ENCODE measurements at places on chromosomes 7 and 10.

DNA sequence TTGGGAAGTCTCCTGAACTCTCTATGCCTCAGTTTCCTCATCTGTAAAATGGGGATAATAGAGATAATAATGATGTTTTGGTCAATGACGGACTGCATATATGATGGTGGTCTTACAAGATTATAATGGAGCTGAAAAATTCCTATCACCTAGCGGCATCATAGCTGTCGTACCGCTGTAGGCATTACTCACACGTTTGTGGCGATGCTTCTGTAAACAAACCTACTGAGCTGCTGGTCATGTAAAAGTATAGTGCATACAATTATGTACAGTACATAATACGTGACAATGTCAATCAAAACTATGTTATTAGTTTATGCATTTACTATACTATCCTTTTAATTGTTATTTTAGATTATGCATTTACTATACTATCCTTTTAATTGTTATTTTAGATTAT is 339.1 kb upstream of the NPVF start:
- no peak for DNase-seq

DNA sequence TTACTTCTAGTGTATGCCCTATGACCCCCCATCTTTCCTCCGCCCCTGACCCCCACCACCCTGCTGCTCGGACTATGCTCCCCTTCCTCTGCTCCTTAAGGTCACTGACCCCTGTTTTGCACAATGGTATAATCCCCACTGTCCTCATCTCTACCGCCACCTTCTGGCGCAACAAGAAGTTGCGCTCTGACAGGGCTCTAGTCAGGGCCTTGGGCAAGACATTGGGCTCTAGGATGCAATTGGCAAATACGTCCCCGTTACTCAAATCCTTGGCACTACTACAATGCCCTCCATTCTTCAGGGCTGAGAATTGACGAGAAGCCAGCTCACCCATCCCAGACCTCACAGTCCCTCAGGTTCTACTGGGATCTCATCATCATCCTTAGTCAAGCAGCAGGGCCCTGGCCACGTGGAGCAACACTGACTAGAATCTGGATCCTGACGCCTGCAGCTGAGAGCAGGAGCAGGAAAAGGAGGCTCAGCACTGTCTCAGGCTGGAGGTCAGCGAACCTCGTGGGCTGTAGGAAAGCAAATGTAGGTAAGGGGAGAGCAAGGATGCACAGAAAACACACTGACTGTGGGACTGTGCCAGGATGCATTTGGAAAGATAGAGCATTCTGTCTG is 10.6 kb downstream of the LRIT2 start:
- DNase-seq, result no peak

- peak; percentile 49 for DNase-seq
Observed at GRCh38 chr7:25069900-25070443, 55.1 kb downstream of the CYCS start.

GRCh38 chr7:148754912-148755311 is 56.2 kb downstream of the CUL1 start:
- no peak for DNase-seq

DNA sequence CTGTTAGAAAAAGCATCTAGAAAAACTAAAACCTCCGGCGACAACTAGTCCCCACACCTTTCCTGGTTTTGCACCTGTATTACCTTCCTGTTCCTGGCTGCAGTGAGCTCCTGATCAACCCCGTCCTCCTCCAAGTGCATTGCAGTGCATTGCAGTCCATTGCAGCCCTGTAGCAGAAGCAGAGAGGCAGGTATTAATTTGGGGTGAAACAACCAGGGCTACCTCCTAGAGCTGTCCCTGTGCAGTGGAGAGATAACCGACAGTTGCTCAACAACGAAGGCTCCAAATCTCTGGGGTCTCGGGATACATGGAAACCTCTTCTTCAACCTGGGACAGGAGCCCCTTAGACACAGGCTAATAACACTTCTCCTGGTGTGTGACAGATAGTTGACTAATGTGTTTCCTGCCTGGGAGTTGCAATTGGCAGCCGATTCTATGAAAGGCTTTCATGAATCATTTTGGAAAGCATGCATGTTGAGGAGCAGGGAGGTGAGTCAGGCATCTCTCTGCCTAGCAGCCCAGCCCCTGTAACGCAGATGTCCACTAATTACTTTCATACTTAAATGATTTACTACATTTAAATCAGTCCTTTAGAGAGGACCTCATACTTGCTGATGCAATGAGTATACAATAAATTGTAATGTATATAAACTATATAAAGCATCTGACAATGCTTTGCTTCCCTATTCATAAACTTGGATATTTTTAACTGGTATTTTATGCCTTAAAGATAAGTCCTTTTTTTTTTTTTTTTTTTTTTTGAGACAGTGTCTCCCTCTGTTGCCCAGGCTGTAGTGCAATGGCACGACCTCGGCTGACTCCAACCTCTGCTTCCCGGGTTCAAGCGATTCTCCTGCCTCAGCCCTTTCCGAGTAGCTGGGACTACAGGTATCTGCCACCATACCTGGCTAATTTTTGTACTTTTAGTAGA is 59.0 kb downstream of the PRR15 start:
- no peak for DNase-seq

GRCh38 chr7:78212476-78213060 is 414.0 kb downstream of the PHTF2 start:
- no peak for DNase-seq

GRCh38 chr7:27145165-27145913 is 1.9 kb upstream of the HOXA5 start:
- DNase-seq, result no peak

DNA sequence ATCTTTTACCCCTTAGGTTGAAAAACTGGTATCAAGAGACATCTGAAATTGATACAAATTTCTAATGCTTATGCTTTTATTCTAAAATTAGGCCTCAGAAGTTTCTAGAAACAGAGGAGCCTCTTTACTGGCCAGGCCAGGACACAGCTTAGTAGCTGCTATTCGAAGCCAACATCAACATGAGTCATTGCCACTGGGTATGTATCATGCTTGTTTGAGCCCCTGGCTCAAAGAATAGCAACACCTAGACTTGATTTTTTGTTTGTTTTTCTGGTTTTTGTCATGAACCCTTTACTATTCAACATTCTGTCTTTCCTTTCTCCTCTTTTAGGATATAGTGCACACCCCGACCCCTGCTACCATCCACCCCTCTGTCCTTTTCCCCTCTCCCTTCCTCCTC is 90.9 kb upstream of the STK17A start:
- no peak for DNase-seq

GRCh38 chr10:53025172-53025711 is 252.7 kb upstream of the MBL2 start:
- DNase-seq, result no peak

DNA sequence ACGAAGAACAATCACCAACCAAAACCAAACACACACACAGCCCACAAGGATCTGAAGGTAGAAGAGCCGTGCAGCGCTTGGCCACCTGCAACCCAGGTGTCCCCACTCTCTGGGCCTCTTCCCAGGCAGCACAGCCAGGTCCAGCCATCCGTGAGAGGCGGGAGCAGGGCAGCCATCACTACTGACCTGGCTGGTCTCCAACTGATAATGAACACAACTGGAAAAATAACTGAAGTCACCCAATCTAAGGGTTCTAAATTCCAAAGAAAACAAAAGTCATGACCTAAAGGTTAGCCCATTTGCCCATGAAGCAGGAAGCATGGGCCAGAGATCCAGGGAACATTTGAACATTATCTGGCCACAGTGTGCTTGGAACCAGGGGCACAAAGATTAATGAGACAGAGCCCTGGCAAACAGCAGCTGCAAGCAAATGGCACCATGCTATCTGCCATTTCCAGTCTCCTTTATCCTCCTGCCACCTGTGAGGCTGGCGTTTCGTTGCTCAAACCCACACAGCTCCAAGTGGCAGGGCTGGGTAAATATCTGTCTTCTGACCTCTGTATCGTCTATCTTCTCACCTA is 207.9 kb downstream of the TNS3 start:
- no peak for DNase-seq

DNA sequence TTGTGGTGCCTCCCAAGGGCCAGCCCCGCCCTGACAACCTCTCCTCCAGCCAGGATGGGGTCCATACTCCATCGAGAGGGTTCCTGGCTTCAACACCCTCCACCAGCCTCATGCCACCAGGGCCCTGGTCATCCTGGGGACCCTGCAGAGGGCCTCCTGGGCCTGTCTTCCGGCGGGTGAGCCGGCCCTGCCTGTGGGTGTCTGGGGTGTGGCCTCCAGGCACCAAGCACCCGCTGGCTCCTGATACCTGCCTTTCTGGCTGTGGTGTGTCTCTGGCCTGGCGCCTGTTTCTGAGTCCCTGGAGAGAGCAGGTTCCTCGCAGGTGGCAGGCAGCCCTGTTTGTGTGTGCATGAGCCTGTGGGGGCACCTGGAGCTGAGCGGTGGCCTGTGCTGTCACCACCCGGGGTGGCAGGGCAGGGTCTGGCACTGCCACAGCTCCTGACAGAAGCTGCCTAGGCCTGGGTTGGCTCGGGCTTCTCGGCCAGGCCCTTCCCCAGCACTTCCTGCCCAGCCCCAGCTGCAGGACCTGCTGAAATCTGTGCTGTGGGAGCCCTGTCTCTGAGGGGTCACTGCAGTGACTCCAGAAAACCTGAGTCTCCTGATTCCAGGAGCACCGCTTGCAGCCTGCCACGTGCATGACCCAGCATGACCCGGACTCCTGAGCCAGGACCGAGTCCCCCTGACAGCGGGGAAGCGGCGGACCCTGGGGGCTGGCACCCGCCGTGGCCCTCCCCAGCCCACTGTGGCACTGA is 18.4 kb downstream of the ADAM8 start:
- DNase-seq, result peak; percentile 59

- no peak for DNase-seq
Observed at GRCh38 chr7:19284596-19285300, 139.5 kb upstream of the FERD3L start.

DNA sequence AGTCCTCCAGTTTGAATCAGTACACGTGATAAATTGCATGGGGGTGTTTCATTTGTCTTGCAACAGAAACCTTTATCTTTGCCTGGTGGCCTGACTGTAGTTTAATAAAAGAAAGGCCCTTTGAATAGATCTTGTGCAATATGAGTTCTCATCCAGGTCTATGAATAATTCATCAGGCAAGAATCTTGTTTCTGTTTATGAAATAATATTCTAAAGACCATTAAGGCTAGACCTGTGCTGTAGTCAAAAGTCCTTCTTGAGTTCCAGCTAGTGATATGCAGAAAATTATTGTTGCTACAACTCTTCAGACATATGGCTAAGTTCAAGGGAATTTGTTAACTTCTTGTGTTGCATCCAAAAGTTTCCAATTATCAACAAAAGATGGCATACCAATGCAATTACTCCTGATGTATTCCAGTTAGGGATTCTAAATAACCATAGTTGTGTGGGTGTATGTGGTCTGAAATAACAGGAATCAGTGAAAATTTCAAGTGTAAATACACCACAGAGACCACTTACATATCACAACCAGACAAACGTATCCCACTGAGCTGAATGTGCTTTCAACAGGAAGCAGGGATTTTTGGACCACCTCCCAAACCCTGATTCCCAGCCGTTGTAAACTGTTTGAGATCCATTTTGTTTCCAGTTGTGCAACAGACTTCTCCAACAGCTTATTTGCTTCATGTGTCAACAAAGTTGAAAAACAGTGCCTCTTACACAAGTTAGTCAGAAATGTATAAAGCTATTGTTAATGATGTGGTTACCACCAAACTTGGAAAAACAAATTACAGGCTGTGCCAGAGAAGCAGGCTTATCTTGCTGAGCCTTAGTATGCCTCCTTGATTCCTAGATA is 54.7 kb upstream of the BICC1 start:
- DNase-seq, result no peak

DNA sequence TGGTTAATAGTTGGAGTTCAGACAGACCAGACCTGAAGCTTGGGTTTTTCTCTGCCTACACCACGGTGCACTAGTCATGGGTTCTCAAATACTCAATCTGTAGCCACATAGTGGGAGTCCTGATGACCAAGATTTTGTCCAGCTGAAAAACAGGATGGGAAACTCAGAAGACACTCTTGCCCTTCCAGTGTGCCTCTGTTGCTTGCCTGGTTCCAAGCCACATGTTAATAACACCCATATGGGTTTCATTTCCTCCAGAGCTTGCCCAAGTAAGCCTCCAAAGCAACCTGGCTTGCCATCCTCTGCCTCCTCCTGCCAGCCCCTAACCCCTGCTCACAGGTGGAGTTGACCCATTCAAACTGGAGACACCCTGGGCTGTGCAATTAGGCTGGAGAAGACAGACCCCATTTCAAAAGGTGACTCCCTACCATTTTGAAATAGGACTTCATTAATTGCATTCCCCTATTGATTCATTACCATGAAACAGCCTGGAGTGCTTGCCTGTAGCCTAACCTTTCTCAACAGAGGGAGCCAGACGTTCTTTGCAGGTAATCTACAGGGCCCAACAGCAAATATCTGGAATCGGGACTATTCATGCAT is 108.0 kb upstream of the HABP2 start:
- no peak for DNase-seq

GRCh38 chr7:131080754-131081153 is 246.9 kb upstream of the MKLN1 start:
- DNase-seq, result no peak

- no peak for DNase-seq
Observed at GRCh38 chr7:3978839-3979238, 677.8 kb downstream of the SDK1 start.

- DNase-seq, result peak; percentile 64
Observed at GRCh38 chr7:151448261-151449252, 8.6 kb upstream of the CRYGN start.

DNA sequence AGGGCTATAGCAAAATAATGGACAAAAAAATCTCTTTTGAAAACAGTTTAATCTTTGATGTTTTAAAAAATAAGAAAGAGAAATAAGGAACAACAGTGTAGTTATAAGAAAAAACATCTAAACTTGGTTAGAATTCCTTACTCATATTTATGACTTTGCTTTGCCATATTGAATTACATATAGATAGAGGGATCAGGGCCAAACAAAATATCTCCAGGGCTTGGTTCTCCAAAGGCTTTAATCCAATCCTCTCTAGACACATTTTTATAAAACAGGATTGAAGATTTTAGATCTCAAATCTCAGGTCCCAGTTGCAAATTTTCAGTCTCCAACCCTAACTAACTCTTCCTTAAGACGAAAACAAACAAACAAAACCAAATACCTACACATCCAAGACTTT is 72.6 kb upstream of the RHOBTB1 start:
- DNase-seq, result no peak

DNA sequence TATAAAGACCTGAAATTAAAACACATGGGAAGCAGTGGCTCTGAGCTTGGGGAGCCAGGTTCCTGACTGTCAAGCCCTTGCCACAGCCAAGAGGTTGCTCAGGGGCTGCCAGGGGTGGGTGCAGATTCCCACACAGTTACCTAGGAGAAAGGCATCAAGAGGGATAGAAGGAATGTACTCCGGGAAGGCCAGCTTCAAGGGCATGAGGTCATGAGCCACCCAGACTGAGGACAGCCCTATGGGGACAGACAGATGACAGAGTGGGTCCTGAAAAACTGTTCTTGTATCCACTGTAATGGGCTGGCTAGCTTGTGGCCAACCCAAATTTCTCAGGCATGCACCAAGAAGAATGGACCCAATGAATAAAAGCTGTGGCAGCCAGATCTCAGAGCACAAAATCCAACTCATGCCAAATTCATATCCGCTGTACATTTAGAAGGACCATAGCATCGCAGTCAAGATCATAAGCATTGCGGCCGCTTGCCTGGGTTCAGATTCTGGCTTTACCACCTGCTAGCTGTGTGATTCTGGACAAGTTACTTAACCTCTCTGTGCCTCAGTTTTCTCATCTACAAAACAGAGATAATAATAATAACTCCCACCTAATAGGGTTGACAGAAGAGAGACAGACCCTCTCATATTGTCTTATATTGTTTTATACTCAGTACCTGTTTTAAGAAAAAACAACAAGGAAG is 44.9 kb upstream of the KCNMA1 start:
- no peak for DNase-seq

- DNase-seq, result no peak
Observed at GRCh38 chr7:19056305-19056704, 61.1 kb downstream of the TWIST1 start.

- DNase-seq, result no peak
Observed at GRCh38 chr7:129779602-129780256, 168.2 kb downstream of the NRF1 start.
